Adrenal gland (tissue), 19 donors: ENCODE measurements at places on chromosomes 12 and 14. TPM values are rescaled to one million over a fixed set of nuclear protein-coding genes. Genes with fewer than 3 reads are reported as not detected.

- no peak overlapping the region for H3K4me3 ChIP-seq
- no peaks in the 10 kb centered on the region for H3K4me1 ChIP-seq
- no peak overlapping the region for H3K27ac ChIP-seq
- DNase-seq = no peak
Measured at GRCh38 chr14:58088961-58089360, 63.1 kb downstream of the ARMH4 start.

The EXOC3L4 gene
- total RNA-seq = 2.0 TPM

- no peaks in the 10 kb centered on the region for H3K36me3 ChIP-seq
- H3K27ac ChIP-seq = no peak overlapping the region
- H3K4me1 ChIP-seq = peaks cover 5% of the 10 kb centered on the region
Measured at GRCh38 chr12:32891526-32891925, 5.1 kb downstream of the PKP2 start.

DNA sequence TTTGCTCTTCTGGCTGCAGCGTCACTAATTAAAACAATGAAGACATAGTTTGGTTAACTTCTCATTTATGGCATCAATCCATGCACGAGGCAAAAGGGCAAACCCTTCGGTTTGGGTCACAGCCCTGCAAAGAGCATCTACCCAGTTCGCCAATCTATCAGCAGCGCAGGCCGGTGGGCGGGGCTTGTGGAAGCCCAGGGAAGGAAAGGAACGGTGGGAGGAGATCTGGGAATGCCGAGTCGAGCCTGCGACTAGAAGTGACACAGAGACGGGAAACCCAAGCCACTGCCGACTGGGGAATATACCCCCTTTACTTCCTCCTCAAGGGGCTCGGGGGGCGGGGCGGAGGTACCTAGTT is 466 bp downstream of the KICS2 start:
- peaks cover 8% of the 10 kb centered on the region for H3K4me1 ChIP-seq
- peak overlapping the region; percentile 88 for H3K27ac ChIP-seq
- no peaks in the 10 kb centered on the region for H3K36me3 ChIP-seq
- H3K27me3 ChIP-seq = no peaks in the 10 kb centered on the region
- peak; percentile 86 for DNase-seq

The PMCH gene
- total RNA-seq = not detected

GRCh38 chr14:23077962-23078361 is 17.0 kb downstream of the ACIN1 start:
- H3K4me1 ChIP-seq = peaks cover 22% of the 10 kb centered on the region
- peak overlapping the region; percentile 11 for H3K4me3 ChIP-seq
- H3K27ac ChIP-seq = peak overlapping the region; percentile 18
- no peaks in the 10 kb centered on the region for H3K27me3 ChIP-seq
- DNase-seq = no peak

- DNase-seq = no peak
- H3K36me3 ChIP-seq = no peaks in the 10 kb centered on the region
- H3K27me3 ChIP-seq = no peaks in the 10 kb centered on the region
- no peak overlapping the region for H3K4me3 ChIP-seq
- H3K4me1 ChIP-seq = no peaks in the 10 kb centered on the region
- H3K27ac ChIP-seq = no peak overlapping the region
Measured at GRCh38 chr14:32313844-32314376, 15.2 kb upstream of the AKAP6 start.

DNA sequence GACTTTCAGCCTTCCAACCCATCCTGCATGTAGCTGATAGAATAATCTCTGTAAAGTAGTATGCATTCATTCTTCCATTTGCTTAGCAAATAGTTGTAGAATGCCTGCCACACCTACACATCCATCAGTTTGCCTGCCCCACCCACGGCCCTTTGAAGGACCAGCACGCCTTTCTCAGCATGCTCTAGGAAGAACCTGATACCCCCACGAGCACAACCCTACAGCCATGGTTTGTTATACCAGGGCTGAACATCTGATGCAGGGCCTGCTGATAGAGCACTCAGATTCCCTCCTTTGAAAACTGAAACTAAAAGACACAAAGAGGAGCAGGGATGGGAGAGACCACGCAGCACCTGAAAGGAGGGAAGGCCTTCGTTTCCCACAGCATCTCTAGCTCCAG is 205.1 kb downstream of the ANO2 start:
- no peak overlapping the region for H3K27ac ChIP-seq
- DNase-seq = no peak
- H3K27me3 ChIP-seq = no peaks in the 10 kb centered on the region
- no peaks in the 10 kb centered on the region for H3K36me3 ChIP-seq

DNA sequence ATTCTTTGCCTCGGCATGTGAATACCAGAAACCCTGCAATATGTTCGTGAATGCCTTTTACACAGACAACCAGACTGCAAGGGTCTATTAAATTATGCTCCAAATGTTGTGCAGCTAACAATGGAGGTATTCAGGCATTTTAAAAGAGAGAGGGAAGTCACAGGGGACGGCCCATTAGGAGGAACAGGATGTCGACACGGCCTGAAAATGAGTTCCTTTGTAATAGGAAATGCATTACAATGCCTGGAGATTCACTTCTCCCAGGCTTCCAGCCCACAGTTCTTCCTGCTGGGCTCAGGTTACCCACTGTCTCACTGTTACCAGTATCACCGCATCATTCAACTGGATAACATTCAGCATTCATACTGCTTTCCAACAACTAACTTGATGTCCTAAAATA is 2.5 kb downstream of the DUSP6 start:
- H3K4me3 ChIP-seq = peak overlapping the region; percentile 11
- H3K36me3 ChIP-seq = peaks cover 17% of the 10 kb centered on the region
- H3K4me1 ChIP-seq = peaks cover 30% of the 10 kb centered on the region
- no peaks in the 10 kb centered on the region for H3K27me3 ChIP-seq
- no peak for DNase-seq

- no peaks in the 10 kb centered on the region for H3K36me3 ChIP-seq
- no peak for DNase-seq
- H3K4me3 ChIP-seq = no peak overlapping the region
- H3K27me3 ChIP-seq = no peaks in the 10 kb centered on the region
- H3K27ac ChIP-seq = no peak overlapping the region
Measured at GRCh38 chr12:121468499-121468801, 68.5 kb downstream of the RNF34 start.

DNA sequence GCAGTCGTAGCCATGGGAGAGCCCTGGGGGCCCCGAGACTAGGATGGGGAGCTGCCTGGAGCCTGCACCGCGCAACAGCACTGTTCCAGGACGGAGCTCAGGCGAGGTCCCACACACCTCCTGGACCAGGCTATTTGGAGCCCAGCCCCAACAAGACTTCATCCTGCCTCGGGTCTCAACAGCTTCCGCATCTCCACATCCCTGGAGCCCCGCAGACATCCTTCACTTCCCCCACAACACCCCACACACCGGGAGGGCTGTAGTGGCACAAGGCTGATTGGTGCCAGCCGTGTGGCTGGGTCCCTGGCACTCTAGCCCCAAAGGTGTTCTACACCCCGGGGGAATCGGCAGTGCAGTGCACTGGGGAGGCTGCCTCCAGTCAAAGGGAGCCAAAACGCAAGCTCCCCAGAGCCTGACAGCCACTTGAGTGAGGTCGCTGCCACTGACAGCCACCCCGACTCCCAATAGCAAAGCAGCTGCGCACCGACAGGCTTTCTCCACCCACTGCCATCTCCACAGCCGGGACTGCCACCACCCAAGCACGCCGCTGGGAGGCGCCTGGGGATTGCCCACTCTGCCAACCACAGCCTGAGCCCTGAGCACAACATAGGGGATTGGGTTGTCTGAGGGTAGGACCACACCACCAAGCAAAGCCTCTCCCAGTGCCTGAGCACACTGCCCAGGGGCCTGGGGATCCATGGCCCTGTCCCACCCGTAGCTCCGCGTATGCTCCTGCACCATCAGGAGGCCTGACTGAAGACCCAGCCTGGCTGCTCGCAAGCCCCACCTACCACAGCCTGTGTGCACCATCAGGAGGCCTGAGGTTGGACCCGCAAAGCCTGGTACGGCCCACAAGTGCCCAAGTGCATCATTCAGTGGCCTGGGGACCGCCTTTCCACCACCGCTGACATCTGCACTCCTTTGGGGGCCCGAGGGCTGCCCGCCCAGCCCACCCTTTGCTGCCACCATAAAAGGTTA is 13.2 kb upstream of the KLRF1 start:
- H3K4me3 ChIP-seq = no peak overlapping the region
- H3K27me3 ChIP-seq = no peaks in the 10 kb centered on the region
- H3K36me3 ChIP-seq = no peaks in the 10 kb centered on the region

The CNTN1 gene
- 18.8 TPM for total RNA-seq

- H3K36me3 ChIP-seq = no peaks in the 10 kb centered on the region
- H3K4me1 ChIP-seq = peaks cover 3% of the 10 kb centered on the region
- no peaks in the 10 kb centered on the region for H3K27me3 ChIP-seq
- no peak overlapping the region for H3K4me3 ChIP-seq
- no peak for DNase-seq
Measured at GRCh38 chr14:51431741-51432140, 191.7 kb downstream of the TMX1 start.

GRCh38 chr14:75226755-75227544 is 50.5 kb upstream of the TMED10 start:
- H3K4me3 ChIP-seq = no peak overlapping the region
- no peak overlapping the region for H3K27ac ChIP-seq
- DNase-seq = no peak
- H3K36me3 ChIP-seq = no peaks in the 10 kb centered on the region
- H3K4me1 ChIP-seq = no peaks in the 10 kb centered on the region

DNA sequence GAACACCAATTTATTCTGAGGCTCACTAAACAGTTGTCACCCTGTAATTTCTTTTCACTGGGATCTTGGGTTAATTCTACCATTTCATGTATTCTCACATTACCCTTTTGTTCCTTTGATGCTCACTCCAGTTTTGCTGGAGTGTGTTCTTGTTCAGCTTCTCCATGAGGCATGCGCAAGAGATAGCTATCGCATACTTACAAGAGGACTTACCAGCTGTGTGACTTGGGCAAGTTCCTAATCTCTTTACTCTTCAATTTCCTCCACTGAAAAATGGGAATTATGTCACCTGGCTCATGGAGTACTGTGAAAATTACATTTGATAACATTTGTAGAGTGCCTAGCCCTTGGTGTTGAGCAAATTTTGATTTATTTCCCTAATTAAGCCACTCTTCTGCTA is 56.5 kb upstream of the JDP2 start:
- peaks cover 16% of the 10 kb centered on the region for H3K4me1 ChIP-seq
- H3K27ac ChIP-seq = no peak overlapping the region
- H3K4me3 ChIP-seq = no peak overlapping the region
- DNase-seq = no peak
- no peaks in the 10 kb centered on the region for H3K27me3 ChIP-seq
- no peaks in the 10 kb centered on the region for H3K36me3 ChIP-seq

The OR4E1 gene
- not detected for total RNA-seq

The KRT75 gene
- total RNA-seq = not detected

The NFE2 gene
- not detected for total RNA-seq

DNA sequence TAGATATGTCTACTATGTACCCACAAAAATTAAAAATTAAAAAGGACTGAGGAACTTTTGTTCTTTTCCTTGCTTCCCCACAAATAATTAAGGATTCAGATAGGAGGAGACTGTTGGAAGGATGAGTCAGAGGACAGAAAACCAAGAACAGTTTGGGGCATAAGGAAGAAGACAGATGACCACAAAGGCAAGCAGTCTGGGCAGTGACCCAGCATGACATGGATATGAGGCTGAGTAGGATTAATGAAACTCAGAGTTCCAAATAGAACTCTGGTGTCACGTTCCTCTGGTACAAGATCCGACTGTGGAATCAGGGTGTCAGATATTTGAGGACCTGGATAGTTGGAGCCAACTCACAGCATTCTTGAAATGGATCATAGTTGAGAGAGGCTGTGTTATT is 89.3 kb upstream of the SLC38A4 start:
- no peaks in the 10 kb centered on the region for H3K4me1 ChIP-seq
- no peak overlapping the region for H3K4me3 ChIP-seq
- peak; percentile 60 for DNase-seq
- H3K36me3 ChIP-seq = no peaks in the 10 kb centered on the region

- H3K27me3 ChIP-seq = no peaks in the 10 kb centered on the region
- no peak for DNase-seq
- no peak overlapping the region for H3K4me3 ChIP-seq
- H3K36me3 ChIP-seq = peaks cover 34% of the 10 kb centered on the region
- no peaks in the 10 kb centered on the region for H3K4me1 ChIP-seq
- H3K27ac ChIP-seq = no peak overlapping the region
Measured at GRCh38 chr14:71739273-71739990, 192.8 kb upstream of the RGS6 start.

GRCh38 chr12:1310653-1311052 is 283.7 kb downstream of the FBXL14 start:
- H3K36me3 ChIP-seq = no peaks in the 10 kb centered on the region
- no peak overlapping the region for H3K27ac ChIP-seq
- no peaks in the 10 kb centered on the region for H3K27me3 ChIP-seq

DNA sequence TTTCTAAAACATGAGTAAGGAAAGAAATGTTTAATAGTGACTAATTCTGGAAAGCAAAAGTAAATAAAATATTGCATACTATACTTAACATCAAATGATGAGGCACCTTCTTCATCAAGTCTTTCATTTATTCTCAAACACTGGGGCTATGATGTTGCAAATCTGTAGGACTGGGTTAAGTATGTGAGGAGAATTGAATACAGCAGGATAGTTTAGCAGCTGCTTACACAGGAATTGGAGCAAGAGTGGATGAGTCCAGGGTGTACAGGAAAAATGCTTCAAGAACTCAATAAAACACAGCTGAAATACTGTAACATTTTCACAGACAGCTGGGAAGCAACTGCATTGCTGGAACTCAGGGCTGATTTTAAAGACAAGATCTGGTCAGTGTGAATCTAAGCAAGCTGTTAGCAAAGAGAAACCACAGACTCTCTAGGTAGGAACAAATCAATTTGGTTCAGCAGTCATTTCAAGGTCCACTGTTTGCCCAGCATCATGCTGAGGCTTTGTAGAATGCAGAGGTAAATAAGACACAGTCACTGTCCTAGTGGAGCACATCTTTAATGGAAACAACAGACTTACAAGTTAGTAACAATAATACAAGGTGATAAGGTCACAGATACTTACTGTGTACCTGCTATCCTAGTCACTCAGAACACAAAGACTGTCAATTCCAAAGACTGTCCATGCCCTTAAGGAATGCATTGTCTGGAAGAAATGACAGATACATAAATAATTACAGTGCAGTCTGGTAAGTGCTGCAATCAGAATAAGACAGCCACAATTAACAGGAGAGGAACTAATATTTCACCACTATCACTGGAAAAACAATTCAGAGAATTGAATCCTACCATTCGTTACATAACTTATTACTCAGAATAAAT is 96.8 kb upstream of the DACT1 start:
- DNase-seq = no peak
- H3K36me3 ChIP-seq = no peaks in the 10 kb centered on the region
- H3K4me3 ChIP-seq = no peak overlapping the region
- no peaks in the 10 kb centered on the region for H3K4me1 ChIP-seq
- H3K27ac ChIP-seq = no peak overlapping the region
- no peaks in the 10 kb centered on the region for H3K27me3 ChIP-seq
